CD4-positive, alpha-beta T cell treated with Interferon alpha-2 for 1 hour (primary cell): ENCODE measurements at places on chromosomes 7 and 10.
A peak's percentile ranks its signal among the peaks of the same experiment; 100 is the strongest.

- DNase-seq: no peak
Measured at GRCh38 chr7:71601851-71602250, 469.9 kb downstream of the GALNT17 start.

DNA sequence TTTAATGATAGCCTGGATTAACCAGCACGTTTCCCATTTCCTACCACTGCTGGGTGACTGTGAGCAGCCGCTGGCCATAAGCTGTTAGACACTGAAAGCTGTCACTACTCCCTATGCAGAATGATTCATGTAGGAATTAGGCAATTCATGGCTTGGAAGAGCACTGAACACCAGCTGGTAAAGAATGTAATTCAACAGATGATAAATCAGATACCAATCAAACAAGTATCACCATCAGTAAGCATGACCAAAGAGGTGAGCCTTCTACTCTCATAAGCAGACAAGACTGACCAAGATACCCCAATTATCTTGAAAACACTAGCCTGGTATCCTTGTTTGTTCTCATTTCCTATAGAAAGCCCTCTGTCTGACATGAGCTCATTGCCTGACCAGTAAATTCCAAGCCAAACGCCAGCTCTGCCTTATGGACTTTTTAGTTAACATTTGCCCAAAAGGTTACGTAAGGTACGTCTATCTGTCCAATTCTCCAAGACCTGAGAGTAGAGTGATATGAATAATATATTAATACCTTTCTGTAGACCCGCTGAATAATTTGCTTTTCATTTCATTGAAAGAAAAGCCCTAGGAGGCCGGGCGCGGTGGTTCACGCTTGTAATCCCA, 127.7 kb downstream of the ELMO1 start:
- DNase-seq: no peak

DNA sequence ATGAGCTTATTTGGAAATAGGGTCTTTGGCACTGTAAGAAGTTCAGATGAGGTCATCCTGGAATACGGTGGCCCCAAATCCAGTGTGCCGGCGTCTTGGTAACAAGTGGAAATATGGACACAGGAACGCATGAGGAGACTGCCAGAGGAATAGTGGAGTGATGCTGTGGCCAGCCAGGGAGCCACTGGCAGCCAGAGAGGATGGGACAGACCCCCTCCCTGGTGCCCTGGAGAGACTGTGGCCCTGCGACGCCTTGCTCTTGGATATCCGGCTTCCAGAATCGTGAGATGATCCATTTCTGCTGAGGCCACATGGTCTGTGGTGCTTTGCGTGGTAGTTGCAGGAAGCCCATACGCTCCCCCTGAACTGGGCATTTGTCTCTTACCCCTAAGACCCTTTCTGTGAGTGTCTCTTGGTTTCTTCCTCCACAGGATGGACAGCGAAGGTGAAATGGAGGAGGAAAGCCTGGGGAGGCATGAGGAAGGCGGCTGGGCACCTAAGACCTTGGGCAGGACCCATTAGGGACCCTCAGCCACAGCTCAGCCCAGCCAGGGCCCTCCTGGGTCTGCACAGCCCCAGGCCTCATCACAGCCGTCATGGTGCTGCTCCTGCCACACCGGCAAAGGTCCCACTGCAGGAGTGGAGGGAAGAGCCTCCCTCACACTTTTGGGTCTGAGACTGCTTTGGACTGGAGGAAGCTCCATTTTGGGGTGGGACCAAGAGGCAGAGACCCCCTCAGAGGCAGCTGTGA, 53.6 kb downstream of the INSIG1 start:
- no peak for DNase-seq

DNA sequence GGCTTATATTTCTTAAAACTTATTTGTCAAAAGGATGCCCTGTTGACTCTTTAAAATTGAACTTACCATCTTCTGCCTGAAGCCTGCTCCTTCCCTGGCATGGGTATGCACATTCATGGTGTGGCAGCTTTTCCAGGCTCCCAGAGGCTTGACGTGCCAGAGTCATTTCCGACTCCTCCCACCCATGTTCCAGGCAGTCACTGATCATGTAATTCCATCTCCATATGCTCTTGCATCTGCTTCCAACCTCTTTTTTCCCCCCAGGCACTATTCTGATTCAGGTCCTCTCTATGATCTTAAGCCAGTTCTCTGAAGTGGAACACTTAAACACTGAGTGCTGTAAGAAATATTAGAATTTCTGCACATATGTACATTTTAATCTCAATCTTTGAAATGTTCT, 82.2 kb downstream of the CFAP58 start:
- no peak for DNase-seq

DNA sequence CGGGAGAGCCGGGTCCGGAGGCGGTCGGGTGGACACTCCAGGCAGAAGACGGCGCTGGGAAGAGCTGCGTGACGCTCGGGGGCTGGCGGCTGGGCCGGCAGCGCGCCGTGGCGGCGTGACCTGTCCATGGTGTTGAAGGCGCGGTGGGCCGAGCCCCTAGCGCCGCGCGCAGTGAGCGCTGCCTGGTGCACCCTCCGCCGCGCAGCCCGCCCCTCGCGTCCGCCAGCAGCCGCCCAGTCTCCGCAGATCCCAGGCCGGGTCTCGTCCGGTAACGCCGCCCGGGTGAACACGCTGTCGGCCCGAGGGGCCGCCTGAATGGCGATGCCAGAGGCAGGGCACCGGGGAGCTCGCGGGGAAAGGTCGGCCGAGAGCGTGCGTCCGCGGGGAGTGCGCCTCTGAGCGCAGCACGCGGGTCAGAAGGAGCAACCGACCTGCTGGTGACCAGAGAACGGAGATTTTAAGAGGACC, 657 bp upstream of the TMEM178B start:
- DNase-seq: peak; percentile 22

DNA sequence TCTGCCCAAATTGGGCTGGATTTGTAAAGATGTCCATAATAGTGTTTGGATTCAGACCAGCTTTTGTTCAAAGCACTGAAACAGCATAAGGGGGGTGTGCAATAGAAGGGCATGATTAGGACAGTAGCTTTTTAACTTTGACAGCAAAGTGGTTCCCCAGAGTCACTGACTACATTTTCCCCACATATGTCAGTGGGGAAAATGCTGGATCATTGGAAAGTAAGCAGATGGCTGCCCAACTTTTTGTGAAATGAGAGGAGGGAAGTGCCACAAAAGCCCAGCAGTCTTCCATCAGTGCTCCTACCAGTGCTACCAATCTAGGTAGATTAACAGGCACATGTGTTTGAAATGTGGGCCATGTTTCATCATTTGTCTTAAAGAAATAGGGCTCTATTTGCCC, 162.8 kb downstream of the FZD1 start:
- DNase-seq: no peak

GRCh38 chr10:11901833-11902475, 78.8 kb downstream of the PROSER2 start:
- DNase-seq: no peak

- DNase-seq: no peak
Measured at GRCh38 chr10:51086710-51087109, 12.4 kb downstream of the PRKG1 start.

DNA sequence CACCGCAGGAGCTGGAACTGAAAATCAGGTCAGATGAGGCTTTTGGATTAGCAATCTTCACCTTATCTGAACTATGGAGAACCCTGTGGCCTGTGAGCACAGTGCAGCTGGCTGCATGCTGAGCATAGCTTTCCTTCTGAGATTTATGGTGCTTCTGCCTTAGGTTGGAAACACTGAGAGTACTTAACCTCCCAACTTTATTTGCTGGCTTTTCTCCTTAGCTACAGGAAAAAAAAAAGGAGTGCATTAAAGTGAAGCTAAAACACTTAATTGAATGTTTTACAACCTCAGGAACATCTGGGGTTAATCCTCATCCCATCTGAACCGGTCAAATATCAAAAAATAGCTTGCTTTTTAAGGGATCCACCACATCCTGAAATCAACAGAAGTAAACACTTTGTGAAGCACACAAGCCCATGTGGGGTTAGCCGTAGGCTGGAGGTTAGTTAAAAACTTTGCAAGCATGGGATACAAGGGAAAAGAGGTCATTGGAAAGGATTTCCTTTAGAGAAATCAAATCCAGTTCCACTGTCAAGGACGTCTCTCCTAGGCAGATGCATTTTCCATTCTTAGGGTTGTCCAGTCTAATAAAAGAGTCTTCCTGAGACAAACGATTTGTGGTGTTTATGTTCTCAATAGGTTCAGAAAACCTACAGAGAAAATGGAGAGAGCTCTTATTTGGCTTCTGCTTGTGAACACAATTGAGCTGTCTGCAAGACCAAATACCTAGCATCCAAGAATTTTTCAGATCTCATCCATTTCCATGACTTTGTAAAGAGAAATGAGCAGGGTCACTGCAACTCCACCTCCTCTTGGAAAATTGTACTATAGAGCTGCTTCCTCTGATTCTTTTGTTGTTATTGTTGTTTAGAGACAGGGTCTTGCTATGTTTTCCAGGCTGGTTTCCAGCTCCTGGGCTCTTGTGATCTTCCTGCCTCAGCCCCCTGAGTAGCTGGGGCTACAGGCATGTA, 470.4 kb upstream of the IGFBP3 start:
- DNase-seq: no peak

GRCh38 chr7:100397315-100398081, 24.2 kb downstream of the PILRA start:
- DNase-seq: no peak

- no peak for DNase-seq
Measured at GRCh38 chr10:28728366-28728765, 51.0 kb downstream of the BAMBI start.

DNA sequence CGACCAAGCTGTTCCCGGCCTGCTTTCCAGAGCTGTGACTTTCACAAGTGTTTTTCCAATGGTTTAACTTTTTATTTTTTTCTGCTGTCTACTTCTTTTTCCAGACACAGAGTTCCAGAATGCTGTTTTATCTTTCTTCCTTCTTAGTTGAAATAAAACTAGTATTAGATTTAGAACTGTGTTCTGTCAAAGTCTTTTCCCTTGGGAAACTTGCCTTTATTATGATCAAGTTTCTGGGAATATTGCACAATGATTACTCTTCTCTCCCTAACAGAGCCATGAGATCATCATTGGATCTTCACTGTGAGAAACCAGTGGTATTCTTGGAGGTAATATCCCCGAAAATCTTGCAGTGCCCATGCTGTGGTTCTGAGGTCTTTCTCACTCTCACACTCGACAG, 104.9 kb upstream of the KCND2 start:
- no peak for DNase-seq

- no peak for DNase-seq
Measured at GRCh38 chr10:119438717-119439116, 103.8 kb downstream of the RGS10 start.

DNA sequence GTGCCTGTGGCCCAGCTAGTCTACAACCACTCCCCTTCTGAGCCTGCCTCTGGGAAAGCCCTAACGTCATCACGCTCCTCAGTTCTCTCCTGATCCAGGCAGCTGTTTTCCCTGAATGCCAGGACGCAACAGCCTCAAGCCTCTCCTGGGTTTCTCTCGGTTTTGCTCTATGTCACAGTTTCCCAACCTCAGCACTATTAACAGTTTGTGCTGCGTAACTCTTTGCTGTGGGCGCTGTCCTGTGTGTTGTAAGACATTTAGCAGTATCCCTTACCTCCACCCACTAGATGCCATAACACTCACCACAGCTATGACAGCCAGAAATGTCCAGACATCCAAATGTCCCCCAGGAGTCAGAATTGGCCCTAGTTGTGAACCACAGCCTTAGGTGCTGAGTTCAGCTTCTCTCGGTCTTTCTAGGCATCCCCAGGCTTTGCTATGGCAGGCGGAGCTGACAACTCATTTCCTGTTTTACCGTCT, 226.3 kb upstream of the NPVF start:
- no peak for DNase-seq

GRCh38 chr10:3525832-3526449, 259.1 kb downstream of the KLF6 start:
- DNase-seq: no peak

DNA sequence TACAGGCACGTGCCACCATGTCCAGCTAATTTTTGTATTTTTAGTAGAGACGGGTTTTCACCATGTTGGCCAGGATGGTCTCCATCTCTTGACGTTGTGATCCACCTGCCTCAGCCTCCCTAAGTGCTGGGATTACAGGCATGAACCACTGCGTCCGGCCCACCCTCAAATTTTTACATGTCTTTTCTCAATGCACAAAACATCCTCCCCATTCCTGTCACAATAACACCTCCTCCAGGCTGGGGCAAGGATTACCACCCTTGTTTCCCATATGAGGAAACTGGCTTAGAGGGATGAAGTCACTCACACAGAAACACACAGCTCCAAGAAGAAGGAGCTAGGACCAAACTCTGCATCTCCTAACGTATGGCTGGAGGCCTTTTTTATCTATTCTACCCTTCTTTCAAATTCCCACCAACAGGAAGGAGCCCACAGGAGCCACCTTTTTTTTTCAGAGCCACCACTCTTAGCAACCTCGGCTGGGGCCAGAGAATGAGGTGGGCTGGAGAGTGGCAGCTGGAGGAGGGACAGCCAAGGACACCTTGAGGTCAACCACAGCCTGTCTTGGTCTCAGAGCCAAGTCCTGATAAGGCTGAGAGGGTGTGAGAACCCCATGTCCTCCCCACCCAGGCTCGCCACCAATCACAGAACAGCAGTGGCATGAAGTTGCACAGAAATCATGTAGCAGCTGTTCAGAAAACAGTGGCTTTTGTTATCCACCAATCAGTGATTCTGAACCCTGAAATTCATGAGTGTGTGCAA, 113.1 kb upstream of the PDLIM1 start:
- DNase-seq: no peak

DNA sequence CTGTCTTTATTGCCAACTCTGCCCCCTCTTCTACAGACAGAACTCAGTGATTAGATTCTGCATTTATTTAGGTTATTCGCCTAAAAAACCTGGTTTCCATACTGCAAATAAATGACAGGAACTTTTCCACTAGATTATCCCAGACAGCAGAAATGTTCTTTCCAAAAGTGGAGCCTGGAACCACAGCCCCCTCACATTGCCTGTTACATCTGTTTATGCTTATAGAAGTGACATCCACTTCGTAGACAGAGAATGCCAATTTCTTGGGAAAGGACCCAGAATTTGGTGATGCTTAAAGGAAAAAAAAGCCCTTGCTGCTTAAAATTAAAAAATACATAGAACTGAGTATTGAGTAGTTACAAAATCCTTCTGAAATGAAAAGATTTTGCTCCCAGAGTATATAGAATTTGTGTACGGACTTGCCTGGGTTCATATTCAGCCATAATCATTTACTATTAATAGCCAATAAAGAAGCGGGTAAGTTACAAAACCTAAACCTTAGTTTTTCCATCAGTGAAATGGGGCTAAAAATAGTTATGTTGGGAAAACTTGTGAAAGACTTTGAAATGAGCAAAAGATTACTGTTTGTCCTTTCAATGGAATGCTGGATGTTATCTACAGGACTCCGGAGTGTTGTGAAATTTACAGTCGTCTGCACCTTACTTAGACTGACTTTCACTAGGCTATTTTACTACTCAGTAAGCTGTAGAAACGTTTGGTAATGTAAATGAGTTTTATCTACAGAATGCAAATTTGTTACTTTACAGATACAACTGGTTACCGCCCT, 1.1 kb upstream of the PPP1R9A start:
- DNase-seq: no peak

DNA sequence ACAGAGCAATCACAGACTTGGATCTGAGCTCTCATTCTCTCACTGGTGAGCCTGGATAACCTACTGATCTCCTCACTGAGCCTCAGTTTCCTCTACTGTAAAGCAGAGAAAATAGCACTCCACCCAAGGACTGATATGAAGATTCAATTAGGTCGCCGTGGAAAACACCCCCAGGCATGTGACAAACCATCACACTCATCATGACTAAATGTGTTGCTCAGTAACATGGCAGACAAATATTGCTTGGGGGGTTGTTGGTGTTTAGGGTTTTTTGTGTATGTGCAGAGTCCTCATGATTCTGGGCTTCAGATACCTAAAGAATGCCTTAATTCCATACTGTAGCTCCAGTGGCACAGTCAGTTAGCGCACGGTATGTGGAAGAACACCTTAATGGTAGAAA, 122.1 kb upstream of the TCF7L2 start:
- no peak for DNase-seq

- no peak for DNase-seq
Measured at GRCh38 chr10:114686013-114686412, 27.9 kb upstream of the ABLIM1 start.
